ENCODE measurements at places on chromosomes 12 and 14.

GRCh38 chr14:50820786-50821509 is 10.0 kb downstream of the NIN start:
- DNase-seq = no peak

- DNase-seq = no peak
These were observed 5.9 kb upstream of the RMST start for GRCh38 chr12:97456571-97457188.

DNA sequence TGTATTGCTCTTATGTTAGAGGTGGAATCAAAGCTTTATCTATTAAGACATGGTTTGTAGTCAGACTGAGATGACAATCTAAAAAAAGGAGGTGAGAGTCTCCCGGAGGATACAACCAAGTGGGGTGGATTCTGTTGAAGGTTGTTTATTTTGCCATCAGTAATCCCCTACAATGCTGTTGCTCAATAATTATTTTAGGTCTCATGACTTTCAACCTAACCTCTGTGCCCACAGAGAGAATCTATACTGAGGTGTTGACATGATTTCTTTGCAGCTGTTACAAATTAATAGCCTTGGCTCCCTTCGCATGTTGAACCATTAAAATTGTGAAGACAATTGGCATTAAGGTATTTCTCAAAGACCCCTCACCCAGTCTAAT is 28.7 kb upstream of the FOS start:
- DNase-seq = no peak

GRCh38 chr12:26833743-26834490 is 923 bp upstream of the ITPR2 start:
- DNase-seq = no peak

DNA sequence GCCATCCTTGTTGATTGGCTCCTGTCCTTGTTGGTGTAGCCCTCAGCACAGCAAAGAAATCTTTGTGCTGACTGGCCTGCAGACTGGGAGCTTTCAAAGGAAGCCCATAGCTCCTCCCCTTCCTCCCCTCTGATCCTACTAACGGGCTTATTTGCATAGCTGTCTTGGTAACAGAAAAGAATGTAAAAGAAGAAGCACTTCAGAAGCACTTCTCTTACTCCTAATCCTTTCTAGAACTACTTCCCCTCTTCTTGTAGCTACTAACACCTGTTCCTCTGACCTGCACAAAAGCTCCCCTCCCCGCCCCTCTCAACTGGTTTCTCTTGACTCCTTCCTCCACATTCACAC is 14.3 kb upstream of the RIC8B start:
- DNase-seq = no peak

- no peak for DNase-seq
These were observed 33.9 kb upstream of the RCOR1 start for GRCh38 chr14:102558556-102558955.

DNA sequence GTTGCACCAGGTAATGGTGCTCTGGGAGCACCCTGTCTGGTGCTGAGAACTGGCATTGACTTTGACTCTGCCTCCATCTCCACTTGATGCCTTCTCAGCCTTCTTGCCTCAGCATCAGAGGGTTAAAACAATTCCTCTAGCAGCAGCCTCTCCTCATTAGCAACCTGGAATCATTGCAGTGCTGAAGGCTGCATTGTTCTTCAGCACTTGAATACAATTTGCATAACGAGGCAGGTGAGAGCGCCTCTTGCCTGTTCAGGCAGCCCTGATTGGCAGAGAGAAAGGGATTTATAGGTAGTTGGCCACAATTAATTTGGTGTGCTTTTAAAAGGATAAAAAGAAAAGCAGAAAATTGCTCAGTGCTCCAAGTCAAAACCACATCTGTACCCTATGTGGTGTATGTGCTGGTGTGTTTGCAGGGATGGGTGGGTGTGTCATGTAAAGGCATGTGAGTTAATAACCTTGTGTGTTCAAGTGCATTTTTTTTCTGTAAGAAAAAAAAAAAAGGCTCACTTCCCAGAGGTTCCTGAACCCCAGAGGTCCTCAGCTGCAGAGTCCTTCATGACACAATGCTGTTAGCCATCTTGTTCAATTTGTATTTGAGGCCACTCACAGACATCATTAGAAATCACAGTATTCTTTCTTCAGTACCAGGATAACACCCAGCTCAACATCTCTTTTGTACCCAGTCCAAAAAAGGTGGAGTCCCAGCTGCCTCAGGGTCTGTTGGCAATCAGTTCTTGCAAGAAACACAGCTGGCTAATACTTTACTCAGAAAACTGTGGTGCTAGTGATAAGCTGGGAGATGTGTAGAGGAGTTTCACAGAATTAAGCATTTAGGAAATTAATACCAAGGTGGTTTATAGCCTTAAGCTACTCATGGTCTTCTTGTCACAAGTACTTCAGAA is 385.6 kb downstream of the GRIN2B start:
- no peak for DNase-seq

DNA sequence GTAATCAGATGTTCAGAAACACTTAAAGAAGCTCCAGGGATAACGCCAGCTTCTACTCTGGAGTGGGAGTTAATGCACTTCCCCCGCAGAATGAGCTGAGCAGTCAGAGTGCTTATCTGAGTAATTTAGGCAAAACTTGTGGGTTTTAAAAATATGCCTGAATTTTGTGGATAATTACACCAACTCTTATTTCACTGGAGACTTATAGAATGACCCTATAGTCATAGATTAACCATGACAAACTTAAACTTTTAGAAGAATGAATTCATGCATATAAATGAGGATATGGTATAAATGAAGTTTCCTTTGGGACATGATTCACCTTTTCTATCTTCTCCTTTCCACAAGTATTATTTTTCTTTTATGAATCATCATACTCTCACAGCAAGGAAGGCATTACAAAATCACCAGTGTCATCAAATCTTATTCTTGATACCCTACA is 241.1 kb upstream of the FBXO33 start:
- no peak for DNase-seq

- DNase-seq = no peak
These were observed 1.8 kb upstream of the KRT83 start for GRCh38 chr12:52323001-52323400.

- DNase-seq = no peak
These were observed 44.4 kb downstream of the GIT2 start for GRCh38 chr12:109951751-109952150.

GRCh38 chr12:30989754-30990153 is 63.2 kb downstream of the TSPAN11 start:
- DNase-seq = no peak

- DNase-seq = no peak
These were observed 86.5 kb upstream of the MANSC4 start for GRCh38 chr12:27866373-27867101.

DNA sequence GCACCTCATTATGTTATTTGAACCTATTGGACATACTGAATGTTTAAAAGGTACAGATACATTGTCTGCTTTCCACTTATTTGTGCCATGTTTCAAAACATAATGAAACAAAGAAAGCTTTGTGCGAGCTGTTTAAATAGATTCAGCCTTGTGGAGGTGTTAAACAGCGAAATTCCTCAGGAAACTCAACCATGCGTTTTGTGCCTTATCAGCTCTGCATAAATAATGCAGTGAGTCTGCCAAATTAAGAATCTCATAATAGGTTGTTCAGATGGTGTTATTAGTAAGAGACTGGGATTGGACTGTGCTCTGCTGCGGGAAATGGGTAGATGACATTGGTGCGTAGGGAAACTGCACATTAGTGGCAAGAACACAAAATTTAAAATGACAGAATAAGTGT is 163.7 kb upstream of the CLEC14A start:
- no peak for DNase-seq

DNA sequence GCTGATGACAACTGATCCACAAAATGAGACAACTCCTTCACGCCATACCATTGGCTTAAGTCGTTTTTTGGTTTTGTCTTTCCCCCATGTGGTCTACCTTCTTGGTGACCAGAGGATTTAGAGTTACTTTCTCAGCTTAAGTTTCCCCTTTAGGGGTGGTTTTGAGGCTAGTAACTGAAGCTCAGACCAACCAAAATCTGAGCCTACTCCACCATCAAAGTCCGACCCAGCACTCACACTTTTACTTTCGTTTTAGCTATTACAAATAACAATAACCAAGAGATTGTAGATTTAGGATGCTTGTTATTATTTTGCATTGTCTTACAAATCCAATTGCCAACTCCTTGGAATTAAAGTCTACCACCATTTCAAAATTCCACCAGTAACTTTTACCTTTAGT is 130.6 kb upstream of the MDM1 start:
- DNase-seq = no peak

GRCh38 chr14:71487449-71487848 is 444.8 kb upstream of the RGS6 start:
- DNase-seq = no peak

GRCh38 chr14:91125271-91125660 is 11.4 kb downstream of the DGLUCY start:
- DNase-seq = no peak

DNA sequence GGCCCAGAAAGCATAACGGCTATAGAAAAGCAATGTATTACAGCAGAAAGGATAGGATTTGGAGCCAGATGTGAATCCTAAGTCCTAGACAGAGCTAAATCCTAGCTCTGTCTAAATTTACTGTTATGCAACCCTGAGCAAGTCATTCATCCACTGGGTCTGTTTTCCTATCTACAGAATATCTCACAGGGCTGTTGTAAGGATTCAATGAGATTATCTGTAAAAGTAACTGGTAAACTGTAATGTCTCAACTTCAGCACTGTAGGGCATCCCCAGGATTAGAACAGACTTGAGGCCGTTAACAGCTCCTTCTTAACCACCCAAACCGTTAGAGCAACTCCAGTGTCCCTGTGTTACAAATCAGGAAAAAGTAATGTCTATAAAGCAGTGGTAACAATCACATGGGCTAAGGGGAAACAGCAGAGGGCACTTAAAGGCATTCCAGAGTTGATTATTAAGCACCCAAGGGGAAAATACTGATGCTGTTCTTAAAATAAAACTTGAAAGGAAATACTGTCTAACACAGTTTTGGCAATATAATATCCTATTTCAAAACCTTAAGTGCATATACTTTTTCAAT is 10.1 kb downstream of the GMFB start:
- DNase-seq = no peak

GRCh38 chr12:68623984-68624383 is 13.3 kb downstream of the RAP1B start:
- no peak for DNase-seq

- DNase-seq = no peak
These were observed 271.6 kb downstream of the LRFN5 start for GRCh38 chr14:41878321-41878720.

GRCh38 chr12:25960143-25960542 is 1.7 kb downstream of the RASSF8 start:
- DNase-seq = no peak

- no peak for DNase-seq
These were observed 216.3 kb upstream of the ATXN7L3B start for GRCh38 chr12:74321381-74321780.

DNA sequence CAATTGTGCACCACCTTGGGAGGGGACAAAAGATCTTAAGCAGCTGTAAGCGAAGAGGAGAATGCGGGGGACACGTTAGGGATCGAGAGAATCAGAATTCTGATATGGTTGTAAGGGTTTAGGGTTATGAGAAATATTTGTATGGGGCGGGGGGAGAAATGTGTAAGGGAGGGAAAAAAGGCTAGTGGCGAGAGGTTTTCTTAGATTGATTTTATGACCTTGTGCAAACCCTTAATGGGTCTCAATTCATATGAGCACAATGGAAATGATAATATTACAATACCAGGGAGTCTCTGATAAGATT is 396 bp downstream of the NDUFA9 start:
- DNase-seq = no peak

DNA sequence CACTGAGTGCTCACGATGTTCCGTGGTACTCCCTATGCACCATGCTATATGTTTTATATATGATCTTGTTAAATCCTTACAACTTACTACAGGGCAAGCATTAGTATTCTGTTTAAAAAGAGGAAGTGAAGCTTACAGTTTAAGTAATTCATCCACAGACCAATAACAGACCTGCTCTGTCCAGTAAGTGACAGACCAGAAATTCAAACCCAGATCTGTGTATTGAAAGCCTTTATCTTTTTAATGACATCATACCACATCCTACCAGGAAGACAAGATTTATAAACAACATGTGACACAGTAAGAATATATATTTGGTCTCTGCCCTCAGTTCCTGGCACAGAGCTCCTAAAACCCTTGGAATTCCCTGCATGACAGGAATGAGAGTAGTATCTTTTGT is 206.5 kb downstream of the STXBP6 start:
- no peak for DNase-seq

DNA sequence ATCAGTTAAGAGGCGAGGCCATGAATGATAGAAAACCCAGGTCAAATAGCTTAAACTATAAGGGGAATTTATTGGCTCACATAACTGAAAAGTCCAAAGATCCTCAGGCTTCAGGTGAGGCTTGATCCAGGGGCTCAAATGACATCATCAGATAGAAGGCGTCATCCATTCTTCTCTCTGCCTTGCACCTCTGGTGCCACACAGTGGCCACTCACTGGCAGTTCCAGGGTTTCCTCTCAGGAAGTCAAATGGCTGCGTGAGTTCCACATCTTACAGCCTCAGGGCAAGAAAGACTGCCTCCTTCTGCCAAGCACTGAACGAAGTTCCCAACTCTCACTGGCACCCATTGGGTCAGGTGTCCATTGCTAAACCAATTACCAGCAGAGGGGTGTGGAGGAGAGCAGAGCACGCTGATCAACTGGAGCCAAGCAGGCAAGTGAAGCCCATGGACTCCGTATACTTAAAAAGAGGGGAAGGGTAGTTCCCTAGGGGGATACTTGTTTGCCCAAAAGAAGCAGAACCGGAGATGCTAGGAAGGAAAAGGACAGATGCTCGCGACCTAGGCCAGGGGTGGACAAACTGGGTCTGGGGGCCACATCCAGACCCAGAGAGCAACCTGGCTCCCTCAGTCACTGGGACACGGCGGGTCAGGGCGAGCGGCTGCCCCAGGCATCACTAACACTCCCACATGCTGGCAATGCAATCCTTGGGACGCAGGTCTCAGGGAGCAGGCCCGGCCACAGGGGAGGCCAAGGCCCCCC is 69.3 kb downstream of the SERPINA3 start:
- DNase-seq = no peak

- no peak for DNase-seq
These were observed 345.6 kb downstream of the PAWR start for GRCh38 chr12:79344855-79345847.

- no peak for DNase-seq
These were observed 269.2 kb upstream of the DAAM1 start for GRCh38 chr14:58919217-58919616.

DNA sequence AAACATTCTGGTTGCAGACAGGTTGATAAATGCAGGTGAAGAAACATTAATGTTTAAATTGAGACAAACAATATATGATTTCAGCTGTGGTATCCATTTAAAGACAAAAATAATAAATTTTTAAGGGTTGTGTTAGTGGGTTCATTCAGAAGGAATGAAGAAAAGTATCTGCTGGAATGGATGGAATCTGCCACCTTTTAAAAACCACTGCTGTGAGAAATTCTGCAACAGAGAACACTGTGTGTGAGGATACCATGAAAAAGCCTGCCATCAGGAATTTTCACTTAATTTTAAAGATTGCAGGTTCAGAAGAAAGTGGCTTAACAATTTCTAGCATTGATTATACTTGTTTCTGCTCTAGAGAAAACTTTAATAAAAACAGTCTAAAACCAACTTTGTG is 184.6 kb upstream of the SOX5 start:
- DNase-seq = no peak
